ENCODE measurements at places on chromosomes 4 and X. TPM values are rescaled to one million over a fixed set of nuclear protein-coding genes. Genes with fewer than 3 reads are reported as not detected.

- no peak for DNase-seq
These were observed 29.4 kb downstream of the ELF4 start for GRCh38 chrX:130080791-130081367.

GRCh38 chr4:7786517-7786916 lies 153.1 kb downstream of the AFAP1 start:
- DNase-seq, result no peak

GRCh38 chr4:153159016-153159415 lies 45.2 kb upstream of the TRIM2 start:
- DNase-seq, result no peak

- peak; percentile 4 for DNase-seq
These were observed 30.0 kb upstream of the HUWE1 start for GRCh38 chrX:53716328-53717088.

GRCh38 chr4:154626793-154627484 lies 14.5 kb upstream of the FGG start:
- peak; percentile 48 for DNase-seq

DNA sequence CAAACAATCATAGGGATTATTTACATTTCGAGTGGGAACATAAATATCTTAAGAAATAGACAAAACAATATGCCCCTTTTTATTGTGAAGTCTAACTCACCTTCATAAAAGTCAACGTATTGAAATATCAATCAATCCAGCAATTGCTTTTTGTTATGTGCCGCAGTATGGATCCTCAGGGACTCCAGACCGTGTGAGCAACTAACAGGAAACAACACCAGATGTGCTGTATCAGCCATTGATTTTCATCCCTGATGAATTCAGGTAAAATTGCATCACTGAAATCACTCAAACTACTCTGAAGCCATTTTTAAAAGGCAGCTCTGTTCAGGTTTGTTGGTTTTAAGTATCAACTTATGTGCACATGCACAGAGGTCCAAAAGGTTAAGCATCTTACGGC lies 197.3 kb upstream of the FAT1 start:
- no peak for DNase-seq

DNA sequence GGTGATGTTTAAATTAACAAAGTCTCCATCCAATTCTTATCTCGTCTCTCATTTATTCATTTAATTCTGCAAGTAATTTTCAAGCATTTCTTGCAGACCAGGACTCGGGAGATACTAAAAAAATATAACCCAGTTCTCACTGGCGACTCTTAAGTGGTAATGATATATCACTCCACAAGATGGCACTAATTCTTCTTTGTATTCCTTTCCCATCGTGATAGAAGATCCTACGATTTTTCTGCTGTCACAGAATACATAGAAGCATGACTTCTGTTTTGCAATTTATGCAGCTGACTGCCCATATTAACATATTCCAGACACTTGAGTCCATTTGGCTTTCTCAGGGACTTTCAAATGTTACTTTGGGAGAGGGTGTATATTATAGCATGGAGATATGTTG lies 64.0 kb upstream of the FGF13 start:
- no peak for DNase-seq

GRCh38 chr4:188780028-188780427 lies 640.8 kb downstream of the TRIML1 start:
- DNase-seq, result no peak

DNA sequence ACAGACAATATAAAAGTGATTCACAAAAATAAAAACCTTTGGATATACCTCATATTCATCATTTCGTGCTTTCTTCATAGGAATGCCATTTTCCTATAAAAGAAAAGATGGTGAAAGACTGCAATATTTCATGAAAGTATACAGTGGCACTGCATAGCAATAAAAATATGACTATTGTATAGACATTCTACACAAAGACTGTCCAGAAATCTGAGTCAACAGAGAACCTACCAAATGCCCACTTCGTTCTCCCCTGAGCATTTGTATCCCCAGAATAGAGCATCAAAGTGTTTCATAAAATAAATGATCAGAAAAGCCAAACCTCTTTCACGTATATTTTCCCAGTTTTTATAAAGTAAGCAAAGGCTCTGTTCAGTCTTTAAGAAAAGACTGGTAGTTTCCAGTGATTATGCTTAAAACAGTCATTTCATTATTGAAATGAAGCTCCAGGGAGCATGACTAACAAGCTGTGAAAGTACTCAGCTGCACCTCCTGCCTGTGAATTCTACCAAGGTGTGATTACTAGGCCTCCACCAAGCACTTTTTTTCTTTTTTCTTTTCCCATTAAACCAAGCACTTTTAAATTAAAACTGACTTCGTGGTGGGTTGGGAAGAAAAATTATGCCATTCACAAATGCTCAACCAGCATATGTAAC lies 20.2 kb downstream of the PPA2 start:
- no peak for DNase-seq

- DNase-seq, result no peak
These were observed 484.5 kb downstream of the IL15 start for GRCh38 chr4:142120921-142121320.

DNA sequence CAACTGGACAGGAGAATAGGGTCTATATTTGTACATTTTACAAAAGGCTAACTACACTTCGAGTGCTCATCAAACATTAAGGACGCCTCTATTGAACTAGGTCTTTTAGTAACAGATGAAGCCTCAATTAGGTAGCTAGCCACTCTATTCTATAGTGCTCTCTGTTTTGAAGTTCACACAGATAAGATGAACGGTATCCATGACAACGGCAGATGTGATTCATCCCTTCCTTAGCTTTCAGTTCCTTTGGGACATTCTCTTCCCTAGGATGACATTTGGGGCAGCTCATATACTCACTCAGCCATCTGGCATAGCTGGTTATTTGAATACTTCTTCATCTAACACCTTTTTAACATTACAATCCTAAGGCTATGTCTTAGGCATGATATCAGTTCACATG lies 62.4 kb upstream of the WDFY3 start:
- DNase-seq, result no peak

DNA sequence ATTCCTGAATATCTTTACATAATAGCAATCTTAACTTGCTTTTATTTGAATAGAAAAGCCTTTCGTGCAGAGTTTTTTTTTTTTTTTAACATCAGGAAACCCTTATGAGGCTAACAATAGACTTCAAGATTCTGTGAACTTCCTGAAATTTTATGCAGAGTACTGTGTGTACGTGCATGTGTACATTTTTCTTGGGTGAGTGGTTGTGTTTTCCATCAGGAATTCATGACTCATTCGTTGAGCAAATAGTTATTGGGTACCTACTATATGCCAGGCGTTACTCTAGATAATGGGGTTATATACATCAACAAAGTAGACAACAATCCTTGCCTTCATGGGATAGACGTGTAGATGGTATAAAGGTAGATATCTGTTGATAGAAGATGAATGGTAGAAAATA lies 59.1 kb downstream of the MRPL1 start:
- DNase-seq, result no peak

GRCh38 chr4:48187813-48188212 lies 53.8 kb upstream of the TXK start:
- DNase-seq, result no peak

- DNase-seq, result peak; percentile 43
These were observed 800 bp downstream of the KDM5C start for GRCh38 chrX:53223955-53224859.

DNA sequence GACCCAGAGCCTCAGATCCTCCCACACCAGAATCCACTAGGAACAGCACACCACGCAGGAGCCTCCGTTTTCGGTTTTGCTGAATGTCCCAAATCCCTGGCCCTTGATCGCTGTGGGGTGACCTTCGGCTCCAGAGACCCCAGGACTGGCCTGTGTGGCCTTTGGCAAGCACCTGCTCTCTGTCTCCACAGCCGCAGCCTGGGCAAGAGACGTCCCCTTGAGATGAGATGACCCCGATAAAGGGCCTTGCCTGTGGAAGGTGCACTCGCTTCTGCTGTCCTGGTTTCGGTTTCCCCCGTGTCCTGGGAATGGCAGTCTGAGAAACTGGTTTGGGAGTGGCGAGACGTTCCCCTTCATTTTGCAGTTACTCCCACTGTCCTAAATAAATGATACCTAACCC lies 9.6 kb downstream of the PSAPL1 start:
- no peak for DNase-seq

- no peak for DNase-seq
These were observed 15.8 kb upstream of the CT45A1 start for GRCh38 chrX:135697601-135698000.

DNA sequence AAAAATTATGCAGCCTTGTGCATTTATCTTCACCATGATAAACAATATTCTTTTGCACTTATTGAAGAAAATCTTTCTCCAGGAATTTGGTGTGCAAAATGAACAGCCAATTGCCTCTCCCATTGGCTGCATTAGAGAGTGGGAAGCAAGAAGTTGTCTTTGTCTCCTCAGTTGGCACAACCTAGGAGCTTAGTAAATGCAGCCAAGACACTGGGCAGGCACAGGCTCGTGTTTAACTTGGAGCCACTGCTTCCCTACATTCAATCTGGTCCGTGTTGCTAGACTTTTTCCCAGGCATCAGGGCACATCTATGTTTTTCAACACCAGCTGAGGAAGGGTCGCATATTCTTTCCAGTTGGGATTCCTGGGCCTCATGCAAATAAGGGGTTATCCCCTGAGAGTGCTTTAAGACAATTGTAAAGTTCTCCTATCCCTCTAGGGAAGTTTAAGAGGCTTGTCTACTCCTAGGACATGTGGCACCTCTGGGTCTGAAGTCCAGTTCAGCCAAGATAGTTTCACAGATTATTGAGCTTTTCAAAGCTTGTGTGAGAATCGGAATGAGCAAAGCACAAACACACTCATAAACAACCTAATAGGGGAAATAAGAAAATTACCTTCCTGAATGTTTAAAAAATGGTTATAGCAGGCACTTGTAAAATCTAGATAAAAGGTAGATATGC lies 31.8 kb upstream of the SRD5A3 start:
- no peak for DNase-seq

GRCh38 chr4:118711052-118711451 lies 25.9 kb downstream of the METTL14 start:
- no peak for DNase-seq

GRCh38 chr4:36601864-36602495 lies 320.6 kb downstream of the DTHD1 start:
- no peak for DNase-seq

GRCh38 chrX:27039332-27039731 lies 423.8 kb downstream of the PPP4R3C start:
- DNase-seq, result no peak

DNA sequence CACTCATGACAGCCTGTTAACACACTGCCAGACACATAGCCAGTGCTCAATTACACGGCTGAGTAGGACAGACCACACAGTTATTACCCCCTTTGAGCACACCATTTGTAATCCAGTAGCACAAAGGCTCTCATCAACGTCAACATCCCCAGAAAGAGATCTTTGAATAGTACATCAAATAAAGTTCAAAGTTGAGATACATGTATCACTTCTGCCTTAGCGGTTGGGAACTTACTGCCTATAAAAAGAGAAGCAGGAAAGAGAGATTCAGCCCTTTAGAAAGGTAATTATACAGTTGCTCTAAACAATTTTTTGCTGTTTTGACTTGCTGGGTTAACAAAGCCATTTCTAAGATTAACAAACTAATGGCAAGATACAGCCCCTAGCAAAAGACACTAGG lies 16.2 kb downstream of the ANXA5 start:
- no peak for DNase-seq

- no peak for DNase-seq
These were observed 32.5 kb downstream of the PDGFC start for GRCh38 chr4:156939139-156939538.

DNA sequence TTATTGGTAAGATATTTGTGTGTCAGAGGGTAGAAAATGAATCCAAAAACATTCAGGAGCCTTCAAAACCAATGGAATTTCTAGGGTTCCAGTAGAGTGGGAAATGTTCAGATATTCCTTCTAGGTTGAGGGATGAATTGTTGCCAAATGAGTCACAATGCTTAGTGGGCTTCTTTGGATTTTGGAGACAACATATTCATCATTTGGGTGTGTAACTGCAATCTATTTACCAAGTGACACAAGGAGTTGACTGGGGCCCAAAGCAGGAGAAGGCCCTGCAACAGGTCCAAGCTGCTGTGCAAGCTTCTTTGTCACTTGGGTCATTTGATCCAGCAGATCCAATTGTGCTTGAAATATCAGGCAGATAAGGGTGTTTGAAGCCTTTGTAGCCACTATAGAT lies 551.5 kb upstream of the PITX2 start:
- no peak for DNase-seq

GRCh38 chr4:166043801-166044200 lies 170.8 kb downstream of the TLL1 start:
- no peak for DNase-seq

GRCh38 chrX:102958794-102959193 lies 21.7 kb downstream of the RAB40AL start:
- DNase-seq, result no peak

Gene SYTL4
- total RNA-seq, result not detected

Gene ARMCX6
- 70.1 TPM for total RNA-seq

Gene EDNRA
- not detected for total RNA-seq

Gene PAPSS1
- 26.6 TPM for total RNA-seq

Gene BTC
- not detected for total RNA-seq

Gene ZFP92
- 1.7 TPM for total RNA-seq

Gene DNAAF6
- total RNA-seq, result not detected

Gene WNK3
- total RNA-seq, result 0.13 TPM

Gene SMIM20
- total RNA-seq, result 25.1 TPM

Gene C4orf17
- total RNA-seq, result not detected

Gene CT45A2
- not detected for total RNA-seq

Gene CLTRN
- total RNA-seq, result 0.61 TPM

Gene HGFAC
- total RNA-seq, result not detected

Gene VSIG4
- total RNA-seq, result 0.68 TPM

Gene CHRNA9
- not detected for total RNA-seq

Gene KCNIP4
- not detected for total RNA-seq

Gene NEIL3
- 10.3 TPM for total RNA-seq

Gene ARHGEF38
- not detected for total RNA-seq
